ENCODE measurements at places on chromosomes 16 and 17. TPM values are rescaled to one million over a fixed set of nuclear protein-coding genes. Genes with fewer than 3 reads are reported as not detected.

DNA sequence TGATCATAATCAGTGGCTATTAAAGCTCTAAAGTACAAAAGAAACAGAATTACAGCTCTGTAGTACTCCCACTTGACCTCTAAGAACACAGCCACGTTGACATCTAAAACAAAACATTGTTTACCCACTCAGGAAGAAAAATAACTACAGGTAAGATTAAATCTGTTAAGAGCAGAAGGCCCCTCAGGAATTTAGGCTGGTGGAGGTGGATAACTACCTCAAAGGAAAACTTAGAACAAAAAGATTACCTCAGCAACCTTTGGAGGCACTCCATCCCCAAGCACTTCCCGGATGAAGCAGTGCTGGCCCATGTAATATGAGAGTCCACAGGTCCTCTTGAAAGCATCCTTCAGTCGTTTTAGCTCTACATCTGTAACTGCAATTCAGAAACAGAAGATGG, 46.7 kb downstream of the USP32 start:
- no peak for DNase-seq

- DNase-seq, result peak; percentile 78
Measured at GRCh38 chr17:28549236-28550132, 2.9 kb downstream of the UNC119 start.

- no peak for DNase-seq
Measured at GRCh38 chr17:27569257-27569722, 61.7 kb upstream of the LGALS9 start.

DNA sequence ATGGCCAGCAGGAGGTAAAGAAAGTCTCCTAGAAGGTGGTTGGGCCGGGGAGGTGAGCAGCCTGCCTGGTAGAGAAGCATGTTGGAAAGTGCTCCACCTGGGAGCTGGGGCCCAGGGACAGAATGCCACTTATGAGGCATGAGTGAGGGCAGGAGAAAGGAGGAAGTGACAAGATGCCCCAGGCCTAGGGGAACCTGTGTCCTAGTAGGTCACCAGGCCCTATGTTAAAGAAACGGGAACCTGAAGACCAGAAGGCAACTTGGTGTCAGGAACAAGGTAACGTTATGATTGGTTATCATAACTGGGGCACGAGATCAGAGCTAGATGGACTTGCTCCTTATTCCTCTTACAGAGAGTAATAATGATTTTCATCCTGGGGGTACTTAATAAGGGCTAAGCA, 34.3 kb downstream of the PITPNC1 start:
- DNase-seq, result no peak

DNA sequence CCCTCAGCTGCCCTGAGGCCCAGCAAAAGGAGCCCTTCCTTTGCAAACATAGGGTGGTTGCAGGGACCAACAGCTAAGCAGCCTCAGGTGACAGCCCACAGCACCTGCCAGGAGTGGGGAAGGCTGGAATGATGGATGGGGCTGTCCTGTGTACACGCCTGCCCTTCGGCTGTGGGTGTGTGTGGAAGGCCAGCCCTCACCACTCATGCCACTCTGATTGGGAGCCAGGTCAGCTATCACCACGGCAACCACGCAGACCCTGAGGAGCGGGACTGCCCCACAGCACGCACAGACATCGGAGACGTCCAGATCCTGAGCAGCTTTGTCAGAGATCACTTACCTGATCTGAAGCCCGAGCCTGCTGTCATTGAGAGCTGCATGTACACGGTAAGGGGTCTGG, 11.9 kb downstream of the PIPOX start:
- DNase-seq, result no peak

DNA sequence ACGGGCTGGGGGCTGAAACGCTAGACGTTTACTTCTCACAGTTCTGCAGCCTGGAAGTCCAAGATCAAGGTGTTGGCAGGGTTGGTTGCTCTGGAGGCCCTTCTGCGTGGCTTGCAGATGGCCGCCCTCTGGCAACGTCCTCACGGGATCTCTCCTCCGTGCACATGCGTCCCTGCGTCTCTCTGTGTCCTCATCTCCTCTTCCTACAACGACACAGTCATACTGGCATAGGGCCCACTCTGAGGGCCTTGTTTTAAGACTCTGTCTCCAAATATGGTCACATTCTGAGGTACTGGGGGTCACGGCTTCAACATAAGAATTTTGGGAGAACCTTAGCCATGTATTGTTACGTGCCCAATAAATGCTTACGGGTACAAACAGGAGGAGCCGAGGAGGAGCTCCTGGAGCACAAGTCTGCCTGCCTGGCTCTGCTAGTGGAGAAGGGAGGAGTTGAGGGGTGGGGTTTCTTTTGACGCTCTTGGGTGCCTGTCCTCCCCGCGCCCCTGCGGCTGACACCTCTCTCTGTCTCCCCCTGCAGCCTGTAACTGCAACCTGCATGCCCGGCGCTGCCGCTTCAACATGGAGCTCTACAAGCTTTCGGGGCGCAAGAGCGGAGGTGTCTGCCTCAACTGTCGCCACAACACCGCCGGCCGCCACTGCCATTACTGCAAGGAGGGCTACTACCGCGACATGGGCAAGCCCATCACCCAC, 141.1 kb downstream of the NTN1 start:
- no peak for DNase-seq

DNA sequence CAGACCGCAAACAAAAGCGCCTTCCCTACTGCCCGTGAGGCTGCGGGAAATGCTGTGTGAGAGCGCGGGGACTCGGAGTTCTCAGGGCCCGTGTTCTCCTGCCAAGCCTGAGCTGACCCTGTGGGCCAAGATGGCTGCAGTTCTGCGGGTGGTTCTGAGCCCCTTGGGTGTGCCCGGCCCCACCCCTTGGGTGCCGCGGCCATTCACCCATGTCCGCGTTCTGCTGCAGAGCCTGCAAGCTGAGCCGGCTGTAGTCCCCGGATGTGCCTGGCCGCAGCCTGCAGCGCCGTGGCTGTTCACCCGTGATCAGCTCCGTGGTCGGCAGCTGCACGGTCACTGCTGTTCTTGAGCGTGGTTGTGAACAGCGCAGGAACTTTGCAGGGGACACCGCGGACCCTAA, 20.0 kb downstream of the ACSF3 start:
- DNase-seq, result no peak

- DNase-seq, result no peak
Measured at GRCh38 chr16:70646260-70647241, at the start of gene IL34. IL34 (plus strand) TSS chr16:70646559; CDS start chr16:70646948, 389 bp downstream.

DNA sequence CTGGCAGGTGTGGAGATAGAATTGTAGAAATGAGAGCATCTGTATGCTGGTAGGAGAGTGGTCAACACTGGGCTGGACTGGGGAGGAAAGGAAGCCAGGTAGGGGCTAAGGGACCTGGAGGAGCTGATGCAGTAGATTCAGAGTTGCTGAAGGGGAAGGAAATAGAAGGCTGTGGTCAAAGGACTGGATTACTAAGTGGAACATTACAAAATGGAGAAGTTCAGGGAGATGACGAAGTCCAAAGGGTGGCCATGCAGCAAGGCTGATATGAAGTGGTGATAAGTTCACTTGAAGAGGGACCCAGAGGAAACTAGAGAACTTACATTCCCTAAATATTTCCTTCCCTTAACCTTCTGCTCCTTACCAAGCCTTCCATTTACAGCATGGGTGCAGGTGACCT, 8.6 kb upstream of the CCL2 start:
- peak; percentile 15 for DNase-seq

Gene EPX
- not detected for polyA plus RNA-seq

Gene BICDL2
- polyA plus RNA-seq, result not detected

Gene KRT39
- not detected for polyA plus RNA-seq

Gene VTN
- not detected for polyA plus RNA-seq

Gene KRTAP3-2
- not detected for polyA plus RNA-seq

Gene MEIOC
- polyA plus RNA-seq, result 0.60 TPM

Gene GLTPD2
- polyA plus RNA-seq, result not detected

Gene GUCY2D
- not detected for polyA plus RNA-seq

Data from naive B cell (primary cell).